Astrocyte of the cerebellum (primary cell): ENCODE measurements at places on chromosomes 16 and 17.

GRCh38 chr17:41052566-41052965, 2.5 kb downstream of the KRTAP2-2 start:
- DNase-seq: no peak

DNA sequence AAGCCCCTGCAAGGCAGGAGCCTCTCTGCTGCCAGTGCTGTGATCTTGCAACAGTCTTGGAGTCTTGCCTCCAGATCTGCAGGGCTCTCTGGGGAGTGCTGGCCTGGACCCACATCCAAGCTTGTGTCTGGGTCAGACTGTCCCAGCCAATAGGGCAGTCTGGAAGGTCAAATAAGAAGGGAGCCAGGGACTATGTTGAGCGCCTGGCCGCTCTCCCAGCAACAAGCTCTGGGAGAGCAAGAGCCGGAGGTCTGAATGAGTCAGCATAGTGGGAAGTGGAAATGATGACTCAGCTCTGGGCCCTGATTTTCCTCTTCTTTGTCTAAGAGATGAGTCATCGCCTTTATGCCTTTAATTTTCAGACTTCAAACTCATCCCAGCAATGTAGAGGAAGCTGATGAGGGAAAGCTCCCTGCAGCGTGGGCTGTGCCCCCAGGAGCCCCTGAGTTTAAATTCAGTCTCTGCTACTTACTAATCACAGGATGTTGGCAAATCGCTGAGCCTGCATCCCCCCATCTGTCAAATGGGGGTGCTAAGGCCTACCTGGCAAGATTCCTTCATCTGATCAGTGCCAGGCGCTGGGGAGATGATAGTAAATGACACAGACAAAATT, 43.6 kb upstream of the HAPSTR1 start:
- DNase-seq: peak; percentile 99

GRCh38 chr16:50627419-50627818, 53.7 kb downstream of the SNX20 start:
- DNase-seq: no peak

- DNase-seq: no peak
These were observed 23.9 kb downstream of the DNAI2 start for GRCh38 chr17:74297941-74298340.

GRCh38 chr17:58084317-58084981, 1.2 kb downstream of the DYNLL2 start:
- no peak for DNase-seq

DNA sequence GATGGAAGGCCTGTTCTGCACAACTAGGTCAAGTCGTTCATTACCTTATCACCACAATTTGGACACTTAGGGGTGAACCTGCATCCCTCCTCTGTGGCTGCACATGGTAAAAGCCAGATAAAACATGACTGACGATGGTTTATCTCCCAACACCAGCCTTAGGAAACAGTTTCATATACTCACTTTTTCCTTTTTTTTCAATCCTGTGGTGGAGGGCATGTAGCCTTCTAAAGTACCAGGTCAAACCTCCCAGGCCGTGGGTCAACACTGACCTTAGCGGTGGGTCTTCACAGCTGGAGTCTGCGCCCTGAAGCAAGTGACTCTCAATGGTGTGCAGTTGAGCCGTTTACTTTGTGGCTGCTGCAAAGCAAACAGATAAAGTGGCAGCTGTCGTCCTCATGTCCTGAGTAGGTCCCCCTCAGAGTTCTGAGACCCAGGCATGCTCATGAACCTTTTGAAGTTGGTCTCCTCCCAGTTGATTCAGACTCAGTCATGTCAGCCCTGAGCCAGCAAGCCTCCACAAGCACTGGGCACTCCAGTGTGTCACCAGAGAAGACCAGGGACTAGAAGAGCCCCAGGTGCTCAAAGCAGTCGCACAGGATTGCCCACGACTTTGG, 5.9 kb downstream of the FAHD1 start:
- no peak for DNase-seq
